Stimulated activated CD8-positive, alpha-beta memory T cell treated with anti-CD3 and anti-CD28 coated beads, Interleukin-7, amount 100 ng/mL, for 48 hours (primary cell): ENCODE measurements at places on chromosomes 4 and X.
A peak's percentile ranks its signal among the peaks of the same experiment; 100 is the strongest.

- no peak for DNase-seq
These were observed 247.6 kb upstream of the RPS6KA3 start for GRCh38 chrX:20514358-20514757.

- DNase-seq, result no peak
These were observed 69.3 kb downstream of the HHIP start for GRCh38 chr4:144715230-144715629.

- DNase-seq, result no peak
These were observed 14.9 kb downstream of the MSANTD1 start for GRCh38 chr4:3263876-3264193.

DNA sequence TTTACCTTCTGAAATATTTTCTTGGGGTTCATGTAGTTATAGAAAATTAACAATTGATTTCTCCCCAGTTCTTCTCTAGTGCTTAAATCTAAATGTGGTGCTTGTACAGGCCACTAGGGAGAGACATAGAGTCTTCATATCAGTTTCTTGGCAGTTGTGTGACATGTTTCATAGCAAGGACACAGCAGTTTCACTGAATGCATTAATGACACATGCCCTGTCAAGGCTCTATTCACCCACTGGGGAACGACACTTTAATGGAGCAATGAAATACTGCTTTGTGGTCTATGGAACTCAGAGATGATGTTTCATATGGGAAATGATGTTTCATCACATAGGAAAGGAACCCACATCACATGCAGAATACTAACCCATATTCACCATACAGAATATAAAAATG lies 2.8 kb downstream of the VEGFC start:
- DNase-seq, result no peak

GRCh38 chrX:1464971-1465285 lies 12.2 kb upstream of the ASMTL start:
- DNase-seq, result no peak

DNA sequence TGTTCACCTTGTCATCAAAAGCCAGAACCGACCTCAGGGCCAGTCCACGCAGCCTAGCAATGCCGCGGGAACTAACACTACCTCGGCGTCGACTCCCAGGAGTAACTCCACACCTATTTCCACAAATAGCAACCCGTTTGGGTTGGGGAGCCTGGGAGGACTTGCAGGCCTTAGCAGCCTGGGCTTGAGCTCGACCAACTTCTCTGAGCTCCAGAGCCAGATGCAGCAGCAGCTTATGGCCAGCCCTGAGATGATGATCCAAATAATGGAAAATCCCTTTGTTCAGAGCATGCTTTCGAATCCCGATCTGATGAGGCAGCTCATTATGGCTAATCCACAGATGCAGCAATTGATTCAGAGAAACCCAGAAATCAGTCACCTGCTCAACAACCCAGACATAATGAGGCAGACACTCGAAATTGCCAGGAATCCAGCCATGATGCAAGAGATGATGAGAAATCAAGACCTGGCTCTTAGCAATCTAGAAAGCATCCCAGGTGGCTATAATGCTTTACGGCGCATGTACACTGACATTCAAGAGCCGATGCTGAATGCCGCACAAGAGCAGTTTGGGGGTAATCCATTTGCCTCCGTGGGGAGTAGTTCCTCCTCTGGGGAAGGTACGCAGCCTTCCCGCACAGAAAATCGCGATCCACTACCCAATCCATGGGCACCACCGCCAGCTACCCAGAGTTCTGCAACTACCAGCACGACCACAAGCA lies 898 bp downstream of the UBQLN2 start:
- no peak for DNase-seq

GRCh38 chrX:111581086-111581485 lies 69.6 kb downstream of the SERTM2 start:
- DNase-seq, result no peak

- DNase-seq, result no peak
These were observed 45.3 kb downstream of the EFNB1 start for GRCh38 chrX:68874076-68874475.

GRCh38 chr4:25477221-25477620 lies 100.2 kb downstream of the ANAPC4 start:
- no peak for DNase-seq

DNA sequence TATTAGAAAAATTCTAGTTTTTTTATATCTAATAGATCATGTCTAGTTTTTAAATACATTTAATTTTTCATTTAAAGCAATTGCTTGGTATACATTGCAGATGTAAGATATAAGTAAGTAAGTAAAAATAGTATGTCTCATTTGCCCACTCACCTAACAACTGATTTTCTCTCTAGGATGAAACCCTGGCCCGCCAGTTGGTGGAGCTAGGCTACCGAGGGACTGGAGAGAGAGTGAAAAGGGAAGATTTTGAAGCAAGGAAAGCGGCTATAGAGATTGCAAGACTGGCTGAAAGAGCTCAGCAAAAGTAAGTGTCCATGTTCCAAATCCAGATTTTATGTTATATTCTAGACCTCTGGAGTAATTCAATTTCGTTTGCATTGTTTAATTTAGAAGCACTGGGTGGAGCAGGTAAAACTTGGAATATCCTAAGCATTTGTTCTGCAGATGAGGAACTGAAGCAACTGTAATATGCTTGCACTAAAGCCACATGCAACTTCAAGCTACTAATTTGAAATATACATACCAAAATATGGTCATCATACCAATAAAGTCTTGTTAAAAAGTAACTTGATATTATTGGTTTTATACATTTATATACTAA lies 27.1 kb downstream of the CFAP299 start:
- no peak for DNase-seq

DNA sequence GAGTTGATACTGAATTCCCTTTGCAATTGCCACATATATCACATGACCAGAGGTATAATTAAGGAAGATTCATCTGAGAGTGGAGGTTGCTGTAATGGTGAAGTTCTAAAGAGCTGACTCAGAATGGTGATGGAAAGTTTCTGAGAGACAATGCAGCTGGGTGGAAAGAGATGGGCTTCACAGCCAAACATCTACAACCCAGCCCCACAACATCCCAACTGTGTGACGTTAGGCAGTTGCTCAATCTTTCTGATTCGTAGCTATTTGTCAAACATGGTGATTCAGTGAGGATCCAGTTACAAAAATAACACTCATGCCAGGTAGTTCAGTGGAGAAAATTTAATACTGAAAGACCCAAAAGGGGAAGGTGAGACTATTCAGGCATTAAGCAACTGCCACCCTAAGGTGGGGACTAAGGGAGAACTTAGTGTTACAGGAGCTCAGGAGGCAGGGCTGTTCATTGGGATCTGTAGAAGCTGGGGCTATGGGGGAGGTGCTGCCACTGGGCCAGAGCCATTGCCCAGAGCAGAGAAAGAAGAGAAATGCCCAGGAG lies 6.9 kb upstream of the AFF1 start:
- DNase-seq, result peak; percentile 42

DNA sequence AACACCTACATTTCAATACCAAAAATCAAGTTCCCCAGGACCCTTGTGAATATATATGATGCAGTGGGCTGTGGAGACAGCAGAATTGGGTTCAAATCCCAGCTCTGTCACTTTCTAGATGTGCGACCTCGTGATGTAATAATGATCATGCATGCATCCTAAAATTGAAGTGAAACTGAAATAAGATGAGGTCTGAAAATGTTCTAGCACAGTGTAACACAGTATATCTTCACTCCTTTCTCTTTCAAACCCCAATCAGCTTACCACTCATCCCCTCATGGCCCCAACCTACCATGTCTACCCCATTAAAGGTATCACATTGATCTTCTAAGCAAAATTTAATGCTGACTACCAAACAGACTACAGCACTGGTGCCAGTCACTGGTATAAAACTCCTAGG lies 69.9 kb upstream of the BRS3 start:
- DNase-seq, result no peak

GRCh38 chr4:2672700-2673099 lies 83.4 kb downstream of the TNIP2 start:
- no peak for DNase-seq

DNA sequence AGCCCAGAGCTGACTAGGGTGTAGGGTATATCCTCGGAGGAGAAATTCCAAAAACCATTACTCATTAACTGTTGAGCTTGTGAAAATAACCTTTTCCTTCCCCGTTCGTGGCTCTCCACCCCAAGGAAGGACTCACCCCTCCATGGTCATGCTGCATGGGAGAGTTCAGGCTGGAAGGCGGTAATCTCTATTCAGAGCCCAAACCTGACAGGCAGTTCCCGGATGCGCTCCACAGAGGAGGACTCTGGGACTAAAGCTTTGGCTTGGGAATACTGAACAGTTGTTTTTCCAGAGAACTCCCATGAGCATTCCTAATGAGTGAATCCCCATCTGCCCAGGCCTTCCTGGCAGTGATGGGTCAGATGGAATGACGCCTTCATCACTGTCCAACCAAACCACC lies 125.4 kb downstream of the BCOR start:
- no peak for DNase-seq

DNA sequence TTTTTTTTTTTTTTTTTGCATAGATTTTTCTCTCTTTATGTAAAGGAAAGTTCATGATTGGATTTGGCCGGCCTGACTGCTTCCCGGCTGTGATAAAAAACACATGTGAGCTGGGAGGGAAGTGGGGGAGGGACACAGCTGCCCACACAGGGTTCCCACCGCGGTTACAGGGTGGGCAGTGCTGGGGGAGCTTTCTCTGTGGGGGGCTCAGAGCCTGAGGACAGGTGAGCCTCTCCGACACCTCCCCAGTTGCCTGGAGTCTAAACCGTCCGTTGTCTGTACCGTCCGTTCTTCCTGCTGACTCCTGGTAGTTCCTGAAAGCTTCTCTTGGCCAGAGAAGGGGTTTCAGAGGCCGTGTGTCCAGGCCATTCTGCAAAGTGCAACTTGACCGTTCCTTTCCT lies 21.8 kb downstream of the SHOX start:
- DNase-seq, result no peak

DNA sequence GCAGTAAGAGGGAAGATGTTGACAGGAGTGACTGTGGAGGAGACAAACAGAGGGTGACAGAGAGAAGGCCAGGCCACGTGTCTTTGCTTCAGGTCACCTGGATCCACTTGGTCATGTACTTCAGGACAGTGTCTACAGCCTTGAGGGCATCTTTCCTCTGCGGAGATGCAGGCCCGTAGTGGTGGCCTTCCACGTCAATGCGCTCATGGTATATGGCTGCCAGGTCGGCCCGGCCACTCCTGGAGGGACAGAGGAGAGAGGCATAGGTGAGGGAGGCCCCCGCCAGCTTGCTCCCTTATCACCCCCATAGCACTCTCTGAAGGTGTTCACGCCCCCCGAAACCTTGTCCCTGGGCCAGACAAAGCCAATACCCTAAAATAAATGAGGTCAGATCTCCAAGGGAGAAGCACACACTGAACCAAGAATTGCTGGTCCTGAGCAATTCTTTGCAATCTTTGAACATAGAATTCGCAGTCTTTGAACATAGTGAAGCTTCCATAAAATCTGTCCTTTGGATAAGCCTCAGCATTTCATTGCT lies 99.9 kb downstream of the ENPP6 start:
- no peak for DNase-seq

DNA sequence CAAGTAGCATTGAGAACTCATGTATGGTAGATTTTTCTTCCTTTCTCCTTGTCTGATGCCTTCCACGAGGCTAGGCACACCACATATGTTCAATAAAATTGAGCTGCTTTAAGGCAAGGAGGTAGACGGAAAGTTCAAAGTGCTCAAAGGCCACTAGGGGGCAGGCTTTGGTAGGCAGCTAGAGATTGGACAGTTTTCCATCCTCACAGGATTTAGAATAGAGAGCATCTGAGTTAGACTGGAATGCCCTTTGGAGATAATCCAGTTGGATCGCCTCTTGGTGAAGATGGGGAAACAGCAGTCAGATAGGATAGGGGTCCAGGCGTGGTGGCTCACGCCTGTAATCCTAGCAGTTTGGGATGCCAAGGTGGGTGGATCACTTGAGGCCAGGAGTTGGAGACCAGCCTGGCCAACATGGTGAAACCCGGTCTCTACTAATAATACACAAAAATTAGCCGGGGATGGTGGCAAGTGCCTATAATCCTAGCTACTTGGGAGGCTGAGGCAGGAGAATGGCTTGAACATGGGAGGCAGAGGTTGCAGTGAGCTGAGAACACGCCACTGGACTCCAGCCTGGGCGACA lies 30.4 kb downstream of the ELF4 start:
- DNase-seq, result no peak

DNA sequence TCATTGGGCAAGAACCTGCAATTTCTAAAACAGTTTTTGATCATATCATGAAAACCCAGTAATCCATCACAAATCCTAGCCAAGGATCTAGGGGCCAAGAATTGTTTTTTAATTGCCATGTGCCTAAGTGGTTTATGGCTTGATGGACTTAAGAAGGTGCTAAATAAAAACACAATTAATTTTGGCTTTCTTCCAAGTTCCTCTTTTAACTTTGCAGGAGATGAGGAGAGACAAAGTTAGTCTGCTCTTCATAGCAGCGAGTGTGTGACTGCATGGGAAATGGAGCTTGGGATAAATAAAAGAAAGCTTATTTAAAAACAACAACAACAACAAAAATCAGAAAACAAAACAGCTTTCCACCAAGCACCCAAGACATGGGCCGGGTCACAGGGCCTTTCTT lies 41.4 kb downstream of the ARHGEF9 start:
- no peak for DNase-seq

- DNase-seq, result no peak
These were observed 16.5 kb upstream of the MXRA5 start for GRCh38 chrX:3362956-3363355.

DNA sequence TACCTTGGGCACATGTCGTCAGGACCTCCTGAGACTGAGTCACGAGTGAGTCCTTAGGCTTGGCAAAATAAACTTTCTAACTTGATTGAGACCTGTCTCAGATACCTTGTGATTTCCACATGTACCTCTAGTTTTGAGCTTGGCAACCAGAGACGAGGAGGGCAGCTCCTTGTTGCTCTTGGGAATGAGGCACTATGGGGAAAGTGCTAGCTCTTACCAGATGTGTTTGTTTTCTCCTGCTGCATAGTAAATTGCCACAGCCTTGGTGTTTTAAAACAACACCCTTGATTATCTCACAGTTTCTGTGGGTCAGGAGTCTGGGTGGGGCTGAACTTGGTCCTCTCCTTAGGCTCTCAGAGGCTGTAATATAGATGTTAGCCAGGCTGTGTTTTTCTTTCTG lies 59.1 kb upstream of the MAML3 start:
- DNase-seq, result no peak

- DNase-seq, result no peak
These were observed 43.1 kb upstream of the WDR1 start for GRCh38 chr4:10159671-10160070.

DNA sequence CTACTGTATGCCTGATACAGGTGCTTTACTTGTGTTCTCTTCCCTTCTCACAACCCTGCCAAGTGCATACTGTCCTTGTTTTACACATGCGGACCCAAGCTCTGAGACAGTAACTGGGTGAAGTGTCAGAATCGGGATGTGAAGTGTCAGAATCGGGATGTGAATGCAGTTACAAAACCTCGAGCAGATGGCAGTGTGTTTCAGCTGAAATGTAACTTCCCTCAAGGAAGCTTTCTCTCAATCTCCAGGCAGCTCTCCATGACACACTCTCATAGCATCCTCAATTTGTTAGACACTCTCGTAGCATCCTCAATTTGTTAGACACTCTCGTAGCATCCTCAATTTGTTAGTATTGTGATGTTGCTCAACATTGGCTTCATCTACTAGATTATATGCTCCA lies 1.1 kb upstream of the HPSE start:
- DNase-seq, result no peak
